ENCODE measurements at places on chromosomes 6 and 20.

DNA sequence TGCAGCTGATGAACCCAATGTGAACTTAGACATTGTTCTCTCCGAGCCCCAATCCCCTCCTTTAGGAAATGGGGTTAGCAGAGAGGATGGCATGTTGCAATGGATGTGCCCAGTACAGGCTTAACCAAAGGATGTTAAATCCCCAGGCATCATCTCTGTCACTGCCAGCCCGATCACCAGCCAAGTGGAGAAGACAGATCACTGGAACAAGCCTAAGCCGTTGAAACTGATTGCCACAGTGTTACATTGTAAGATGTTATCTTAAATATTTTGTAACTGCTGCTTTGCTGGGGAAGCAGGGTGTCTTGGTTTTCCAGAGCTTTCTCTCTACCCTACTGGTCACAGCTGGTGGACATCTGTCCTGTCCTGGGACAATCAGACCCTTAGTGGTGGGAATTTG is 783.4 kb upstream of the CHD6 start:
- DNase-seq = no peak

- no peak for DNase-seq
Observed at GRCh38 chr6:87334683-87335082, 5.6 kb upstream of the GJB7 start.

- DNase-seq = no peak
Observed at GRCh38 chr6:135008941-135009290, 45.7 kb downstream of the HBS1L start.

GRCh38 chr6:19424853-19425252 is 412.3 kb upstream of the ID4 start:
- DNase-seq = no peak

- no peak for DNase-seq
Observed at GRCh38 chr6:7151381-7151780, 43.6 kb downstream of the RREB1 start.
